ENCODE measurements at places on chromosomes 3 and 15.

DNA sequence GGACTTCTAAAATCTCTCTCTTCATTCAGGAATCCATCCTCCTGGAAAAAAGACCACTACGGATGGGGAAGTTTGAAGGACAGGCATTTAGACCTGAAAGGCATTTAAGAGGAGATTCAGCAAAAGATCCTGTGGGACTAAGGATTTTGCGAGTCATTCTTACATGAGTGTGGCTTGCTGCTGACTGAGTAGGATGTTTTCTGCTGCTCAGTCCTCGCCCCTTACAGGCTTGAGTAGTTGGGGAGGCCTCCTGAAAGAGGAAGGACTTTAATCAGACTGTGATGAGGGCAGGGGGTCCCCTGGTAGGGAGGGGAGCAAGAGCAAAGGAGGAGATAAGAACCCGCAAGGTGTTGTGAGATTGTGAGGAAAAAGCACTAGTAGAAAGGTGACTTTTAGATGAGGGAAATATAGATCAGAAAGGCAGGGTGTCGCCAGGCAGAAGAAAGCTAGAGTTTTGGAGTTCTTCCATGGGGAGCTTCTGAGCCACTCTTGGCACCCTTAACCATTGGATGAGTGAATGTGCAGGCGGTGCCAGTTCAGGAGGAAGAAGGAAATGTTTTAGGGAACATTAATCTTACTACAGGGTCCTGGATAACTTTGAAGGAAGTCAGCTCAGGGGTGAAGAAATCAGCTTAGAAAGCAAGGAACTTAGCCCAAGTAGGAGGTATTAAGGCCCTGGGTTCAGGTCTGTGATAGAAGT, 171.1 kb downstream of the RORA start:
- no peak for DNase-seq

- no peak for DNase-seq
Measured at GRCh38 chr3:53163444-53164387, 2.7 kb downstream of the PRKCD start.

DNA sequence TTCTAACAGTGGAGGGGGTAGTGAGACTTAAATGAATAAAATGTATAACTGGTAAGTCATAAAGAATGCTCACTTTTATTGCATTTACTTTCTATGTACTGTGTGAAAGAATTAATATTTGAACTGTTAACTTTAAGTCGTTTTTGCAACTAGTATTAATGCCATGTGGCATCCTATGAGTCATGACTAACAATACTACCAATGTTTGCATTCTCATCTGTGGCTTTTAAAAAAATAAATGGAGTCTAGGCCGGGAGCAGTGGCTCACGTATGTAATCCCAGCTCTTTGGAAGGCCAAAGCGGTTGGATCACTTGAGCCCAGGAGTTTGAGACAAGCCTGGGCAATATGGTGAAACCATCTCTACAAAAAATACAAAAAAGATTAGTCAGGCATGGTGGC, 5.2 kb downstream of the C3orf49 start:
- no peak for DNase-seq

DNA sequence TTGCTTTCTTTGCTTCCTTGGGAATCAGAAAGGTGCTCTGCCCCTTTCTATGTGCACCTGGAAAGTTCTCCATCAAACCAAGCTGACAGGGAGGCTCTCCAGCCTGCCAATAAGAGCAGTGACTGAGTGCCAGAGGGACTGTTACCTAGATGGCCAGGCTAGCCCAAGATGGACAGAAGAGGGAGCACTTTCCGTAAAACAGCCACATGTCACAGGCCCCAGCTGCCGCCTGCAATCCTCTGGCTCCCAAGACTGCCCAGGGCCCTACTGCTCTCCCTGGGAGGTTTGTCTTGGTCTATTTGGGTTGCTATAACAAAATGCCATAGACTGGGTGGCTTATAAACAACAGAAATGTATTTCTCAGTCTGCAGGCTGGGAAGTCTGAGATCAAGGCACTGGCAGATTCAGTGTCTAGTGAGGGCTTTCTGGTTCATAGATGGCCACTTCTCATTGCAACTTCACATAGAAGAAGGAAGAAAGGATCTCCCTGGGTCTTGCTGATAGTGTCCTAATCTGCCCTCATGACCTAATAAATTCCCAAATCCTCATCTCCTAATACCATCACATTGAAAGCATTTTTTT, 72.3 kb downstream of the TAMM41 start:
- no peak for DNase-seq

- no peak for DNase-seq
Measured at GRCh38 chr15:92277776-92278175, 115.9 kb upstream of the ST8SIA2 start.

DNA sequence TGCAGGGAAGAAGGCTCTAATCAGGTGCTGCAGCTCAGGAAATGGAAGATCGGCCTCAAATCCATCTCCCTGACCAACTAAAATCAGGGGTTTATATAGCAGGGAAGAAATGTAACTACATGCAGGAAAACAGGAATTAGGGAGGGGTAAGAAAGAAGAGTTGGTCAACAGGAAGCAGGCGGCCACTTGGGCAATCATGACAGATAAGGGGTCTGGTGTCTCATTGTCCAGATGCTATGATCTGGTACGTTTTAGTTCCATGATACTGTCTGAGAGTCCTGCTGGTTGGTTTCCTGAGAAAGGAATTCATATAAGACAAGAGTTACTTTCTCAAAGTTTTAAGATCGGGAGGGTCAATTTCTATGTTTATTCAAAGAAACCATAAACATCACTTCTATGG, 24.2 kb downstream of the KATNBL1 start:
- DNase-seq, result no peak

DNA sequence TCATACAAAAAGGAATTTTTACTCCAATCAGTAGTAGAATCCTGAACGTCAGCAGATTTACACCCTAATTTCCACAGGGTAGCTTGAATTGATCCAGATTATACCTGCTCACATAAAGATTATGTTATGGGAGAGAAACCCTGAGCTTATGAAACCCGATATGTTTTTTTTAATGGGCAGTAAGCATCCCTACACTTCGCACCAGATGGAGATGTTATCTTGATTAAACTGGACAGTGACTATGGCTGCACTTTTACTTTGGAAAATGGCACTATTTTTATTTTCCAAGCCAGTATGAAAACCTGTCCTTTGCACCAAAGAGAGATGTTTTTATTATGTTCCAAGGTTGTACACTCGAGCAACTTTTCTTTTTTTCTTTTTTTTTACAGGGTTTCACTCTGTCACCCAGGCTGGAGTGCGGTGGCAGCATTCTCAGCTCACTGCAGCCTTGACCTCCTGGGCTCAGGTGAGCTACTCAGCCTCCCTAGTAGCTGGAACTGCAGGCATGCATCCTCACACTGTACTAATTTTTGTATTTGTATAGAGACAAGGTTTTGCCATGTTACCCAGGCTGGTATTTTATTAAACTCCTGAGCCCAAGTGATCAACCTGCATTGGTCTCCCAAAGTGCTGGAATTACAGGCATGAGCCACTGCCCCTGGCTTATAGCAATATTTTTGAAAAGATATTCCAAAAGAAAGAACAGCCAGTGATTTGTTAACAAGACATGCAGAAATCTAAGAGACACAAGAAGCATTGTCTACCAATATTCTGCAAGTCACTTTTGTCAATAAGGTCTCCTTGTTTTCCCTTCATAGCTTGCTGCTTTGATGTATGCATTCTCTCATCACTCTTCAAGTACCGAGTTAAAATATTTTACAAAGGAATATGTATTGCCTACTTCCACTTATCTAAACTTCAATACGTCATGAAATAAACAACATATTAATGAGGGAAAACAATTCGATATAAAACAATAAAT, 1412.6 kb downstream of the ZPLD1 start:
- DNase-seq, result no peak

- DNase-seq, result no peak
Measured at GRCh38 chr3:137385922-137386321, 378.2 kb upstream of the SOX14 start.

GRCh38 chr3:108341911-108342310, 45.6 kb downstream of the HHLA2 start:
- DNase-seq, result no peak

DNA sequence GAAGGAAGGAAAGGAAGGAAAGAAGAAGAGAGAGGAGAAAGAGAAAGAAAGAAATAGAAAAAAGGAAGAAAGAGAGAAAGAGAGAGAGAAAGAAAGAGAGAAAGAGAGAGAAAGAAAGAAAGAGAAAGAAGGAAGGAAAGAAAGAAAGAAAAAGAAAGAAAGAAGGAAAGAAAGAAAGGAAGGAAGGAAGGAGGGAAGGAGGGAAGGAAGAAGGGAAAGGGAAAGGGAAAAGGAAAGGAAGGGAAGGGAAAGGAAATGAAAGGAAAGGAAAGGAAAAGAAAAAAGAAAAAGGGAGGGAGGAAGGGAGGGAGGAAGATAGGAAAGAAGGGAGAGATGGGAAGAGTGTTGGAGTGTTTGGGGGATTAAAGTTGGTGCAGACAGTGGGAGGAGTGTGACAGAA, 450.1 kb downstream of the GBE1 start:
- DNase-seq, result no peak
